Activated naive CD8-positive, alpha-beta T cell treated with anti-CD3 and anti-CD28 coated beads for 36 hours (primary cell): ENCODE measurements at places on chromosomes 5 and 9.

DNA sequence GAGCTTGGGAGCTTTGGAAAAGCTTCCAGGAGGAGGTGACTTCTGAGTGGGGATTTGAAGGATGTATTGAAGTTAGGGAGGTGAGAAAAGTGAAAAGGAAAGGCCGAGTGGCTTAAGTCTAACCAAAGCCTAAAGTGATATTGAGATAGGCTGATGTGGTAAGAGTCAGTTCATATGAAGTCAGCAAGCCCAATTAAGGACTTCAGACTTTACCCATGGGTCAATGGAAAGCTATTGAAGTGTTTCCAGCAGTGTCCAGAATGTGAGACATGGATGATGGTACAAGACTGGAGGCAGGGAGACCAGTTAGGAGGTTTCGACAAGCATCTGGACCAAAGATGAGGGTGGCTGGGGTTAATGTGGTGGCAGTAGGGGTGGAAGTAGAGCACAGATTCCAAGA lies 134.3 kb upstream of the WWC1 start:
- no peak for DNase-seq

GRCh38 chr5:138470322-138471051 lies 5.2 kb downstream of the EGR1 start:
- DNase-seq, result no peak

DNA sequence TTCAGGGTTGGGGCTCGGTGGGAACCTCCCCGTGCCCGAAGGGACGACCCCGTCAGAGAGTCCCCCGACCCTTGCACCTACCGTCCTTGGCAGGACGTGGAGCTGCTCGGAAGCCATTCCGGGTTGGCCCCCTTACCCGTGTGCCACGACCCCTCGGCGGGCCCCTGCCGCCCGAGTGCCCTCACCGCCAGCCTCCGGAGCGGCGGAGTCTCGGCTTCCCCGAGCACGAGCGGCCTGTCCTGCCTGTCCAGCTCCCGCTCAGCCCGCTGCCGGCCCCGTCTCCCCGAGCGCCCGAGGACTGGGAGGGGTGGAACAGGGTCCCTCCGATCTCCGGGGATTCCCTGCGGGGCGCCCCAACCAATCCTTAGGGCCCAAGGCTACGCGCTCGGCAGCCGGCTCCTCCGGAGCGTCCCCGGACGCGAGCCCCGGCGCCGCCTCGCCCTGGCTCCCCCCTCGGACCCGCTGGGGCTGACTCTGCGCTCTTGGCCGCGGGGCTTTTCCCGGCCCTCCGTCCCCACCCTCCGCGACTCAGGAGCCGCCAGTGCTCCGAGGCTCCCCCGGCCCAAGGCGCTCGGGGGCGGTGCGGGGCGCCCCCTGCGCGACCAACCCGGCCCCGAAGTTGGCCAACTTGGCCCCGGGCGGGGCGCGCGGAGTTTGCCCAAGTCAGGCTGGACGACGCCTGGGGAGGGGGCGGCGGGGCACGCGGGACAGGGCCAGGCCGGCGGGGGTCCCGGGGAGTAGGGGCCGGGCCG lies 654 bp downstream of the ADAMTS2 start:
- DNase-seq, result no peak

DNA sequence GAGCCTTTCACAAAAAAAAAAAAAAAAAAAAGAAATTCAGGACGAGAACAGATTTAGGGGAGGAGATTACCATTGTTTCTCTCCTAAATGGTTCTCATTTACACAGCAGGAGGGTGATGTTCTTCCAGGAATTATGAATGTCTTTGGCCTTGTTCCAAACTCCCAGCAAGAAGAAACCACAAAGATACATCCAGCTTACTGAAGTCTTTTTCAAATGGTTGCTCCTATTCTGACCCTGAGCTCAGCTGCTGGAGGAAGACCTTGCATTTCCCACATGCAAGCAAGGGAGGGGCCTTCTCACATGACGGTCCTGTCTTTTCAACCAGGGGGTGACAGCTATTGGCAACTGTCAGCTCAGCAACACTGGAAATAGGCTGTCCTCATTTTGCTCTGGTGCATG lies 203.0 kb upstream of the VLDLR start:
- no peak for DNase-seq

GRCh38 chr5:79070350-79070667 lies 742 bp downstream of the BHMT2 start:
- DNase-seq, result no peak

- no peak for DNase-seq
These were observed 2.9 kb downstream of the TGFBI start for GRCh38 chr5:136031711-136032110.

GRCh38 chr5:10218658-10219057 lies 31.0 kb downstream of the ATPSCKMT start:
- DNase-seq, result no peak

DNA sequence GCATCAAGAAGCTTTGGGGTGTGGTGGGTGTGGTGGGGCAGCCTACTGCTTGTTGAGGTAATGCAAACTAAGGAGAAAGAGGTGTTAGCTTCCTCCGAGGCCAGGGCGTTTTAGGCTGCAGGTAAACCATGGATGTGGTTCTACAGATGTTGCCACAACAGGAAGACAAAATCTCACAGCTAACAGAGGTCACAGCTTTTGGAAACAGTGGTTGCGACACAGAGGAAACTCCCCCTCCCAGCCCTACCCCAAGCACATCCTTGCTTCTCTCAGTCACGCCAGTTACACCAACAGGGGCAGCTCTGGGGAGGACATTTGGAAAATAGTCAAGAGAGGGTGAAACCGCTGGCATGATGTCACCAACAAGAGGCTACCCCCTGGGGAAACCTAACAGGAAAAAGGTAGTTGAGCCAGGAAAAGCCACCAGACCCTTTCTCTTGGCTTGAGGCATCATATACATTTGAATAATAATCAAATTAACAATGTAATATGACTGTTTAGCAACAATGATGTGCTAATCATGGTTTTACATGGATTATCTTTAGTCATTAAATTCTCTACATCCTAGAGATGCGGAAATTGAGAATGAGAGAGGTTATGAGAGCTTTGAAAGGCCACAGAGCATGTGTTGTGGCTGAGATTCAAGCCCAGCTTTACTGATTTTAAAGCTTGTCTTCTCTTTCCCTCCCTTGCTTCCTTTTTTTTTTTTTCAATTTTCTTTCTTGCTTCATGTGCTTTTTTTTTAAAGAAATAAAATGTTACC lies 82.2 kb upstream of the IL12B start:
- DNase-seq, result peak; percentile 79

- no peak for DNase-seq
These were observed 2.8 kb downstream of the CAMK2A start for GRCh38 chr5:150286820-150287219.

DNA sequence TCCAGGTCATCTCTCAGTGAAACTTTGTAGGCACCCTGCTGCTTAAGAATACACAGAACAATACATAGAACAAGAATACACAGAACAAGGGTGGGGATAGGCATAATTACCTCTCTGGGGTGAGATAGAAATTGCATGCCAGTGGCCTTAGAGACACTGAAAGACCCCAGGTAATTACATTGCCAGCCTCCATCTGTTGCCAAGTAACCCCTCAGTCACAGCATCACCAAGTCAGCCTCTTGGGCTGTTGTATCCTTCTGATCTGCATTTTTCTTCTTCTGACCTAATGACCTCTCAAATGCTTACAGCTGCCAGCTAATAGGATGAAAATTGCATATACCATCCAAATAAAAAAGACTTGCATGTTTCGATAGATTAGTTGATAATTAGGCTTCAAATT lies 167.7 kb downstream of the GRIA1 start:
- DNase-seq, result no peak

DNA sequence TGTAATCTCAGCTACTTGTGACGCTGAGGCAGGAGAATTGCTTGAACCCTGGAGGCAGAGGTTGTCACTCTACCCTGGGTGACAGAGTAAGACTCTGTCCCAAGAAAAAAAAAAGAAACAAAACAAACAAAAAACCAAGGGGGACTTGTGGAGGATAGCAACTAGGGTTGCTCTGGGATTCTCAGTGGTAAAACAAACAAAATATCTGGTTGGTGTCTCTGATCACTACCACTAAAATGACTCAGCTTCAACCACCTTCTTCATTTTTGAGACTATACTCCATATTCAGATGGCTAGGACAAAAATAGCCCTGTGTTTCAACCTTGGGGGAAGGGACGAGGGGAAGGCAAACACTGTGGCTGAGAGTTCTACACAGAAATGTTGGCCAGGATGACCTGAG lies 110.3 kb downstream of the ARRDC3 start:
- DNase-seq, result no peak

DNA sequence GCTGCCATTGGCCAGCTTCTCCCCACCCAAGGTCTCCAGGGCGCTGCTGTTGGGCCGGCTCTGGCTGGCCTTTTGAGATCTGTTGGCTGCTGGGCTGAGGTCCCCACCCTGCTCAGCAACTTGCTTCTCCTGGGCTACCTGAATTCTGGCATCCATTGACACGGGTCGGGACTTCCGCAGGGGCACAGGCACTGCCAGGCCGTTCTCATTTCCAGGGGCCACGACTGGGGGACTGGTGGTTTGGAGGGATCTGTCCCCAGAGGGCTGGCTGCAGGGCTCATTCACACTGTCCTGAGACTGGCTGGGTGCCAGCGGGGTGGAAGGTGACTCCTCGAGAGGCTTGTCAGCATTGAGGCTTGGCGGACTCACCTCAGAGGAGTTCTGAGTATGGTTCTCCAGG lies 87.1 kb upstream of the FBXW11 start:
- DNase-seq, result no peak

DNA sequence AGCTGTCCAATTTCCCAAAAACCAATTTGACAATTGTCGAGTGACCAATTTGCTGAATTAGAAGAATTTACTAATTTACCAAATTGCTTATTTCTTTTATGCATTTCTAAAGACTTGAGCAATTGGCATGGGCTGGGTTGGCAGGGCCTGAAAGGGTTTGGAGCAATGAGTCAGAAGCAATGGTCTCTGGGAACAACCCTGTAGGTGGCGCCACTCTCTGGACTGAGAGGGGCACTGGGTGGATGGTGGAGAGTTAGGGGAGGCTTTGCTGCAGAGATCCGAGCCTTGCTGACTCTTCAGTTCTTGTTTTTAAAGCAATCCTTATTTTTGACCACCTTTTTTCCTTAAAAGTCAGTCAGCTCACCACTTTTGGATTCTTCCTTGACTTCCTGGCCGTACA lies 71.5 kb upstream of the RPS23 start:
- peak; percentile 39 for DNase-seq

GRCh38 chr5:65481171-65481581 lies 544 bp downstream of the ADAMTS6 start:
- DNase-seq, result no peak

- no peak for DNase-seq
These were observed 134.9 kb downstream of the SLIT3 start for GRCh38 chr5:169166078-169166477.

GRCh38 chr5:152622628-152623027 lies 217.5 kb upstream of the NMUR2 start:
- DNase-seq, result no peak

DNA sequence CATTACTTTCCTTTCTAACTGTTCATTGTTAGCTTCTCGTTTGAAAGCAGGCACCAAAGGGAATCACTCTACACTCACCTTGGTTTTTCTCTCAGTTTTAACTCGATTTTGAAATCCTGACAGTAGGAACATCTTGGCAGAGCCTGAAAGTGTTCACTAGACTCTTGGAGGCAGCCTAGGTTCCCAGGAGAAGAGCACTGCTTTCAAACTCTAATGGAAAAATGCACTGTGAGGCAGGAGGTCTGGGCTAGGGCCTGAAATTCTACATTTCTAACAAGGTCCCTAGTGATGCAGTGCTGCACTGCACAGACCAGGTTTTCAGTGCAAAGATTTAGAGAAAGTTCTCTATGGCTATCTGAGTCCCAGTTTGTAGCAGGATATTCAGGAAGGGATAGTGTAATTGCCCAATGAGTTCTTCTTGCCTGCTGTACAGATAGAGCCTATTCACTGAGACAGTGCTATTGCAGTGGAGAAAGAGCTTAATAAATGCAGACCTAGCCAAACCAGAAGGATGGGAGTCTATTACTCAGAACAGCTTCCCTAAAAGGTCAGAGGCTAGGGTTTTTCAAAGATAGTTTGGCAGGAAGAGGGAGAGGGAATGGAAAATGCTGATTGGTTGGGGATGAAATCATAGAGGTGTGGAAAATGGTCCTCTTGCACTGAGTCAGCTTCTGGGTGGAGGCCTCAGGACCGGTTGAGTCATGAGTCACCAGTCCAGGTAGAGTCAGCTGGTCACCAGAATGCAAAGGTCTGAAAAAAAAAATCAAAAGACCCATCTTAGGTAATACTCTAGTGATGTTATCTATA lies 153.9 kb downstream of the GPBP1 start:
- DNase-seq, result peak; percentile 8

DNA sequence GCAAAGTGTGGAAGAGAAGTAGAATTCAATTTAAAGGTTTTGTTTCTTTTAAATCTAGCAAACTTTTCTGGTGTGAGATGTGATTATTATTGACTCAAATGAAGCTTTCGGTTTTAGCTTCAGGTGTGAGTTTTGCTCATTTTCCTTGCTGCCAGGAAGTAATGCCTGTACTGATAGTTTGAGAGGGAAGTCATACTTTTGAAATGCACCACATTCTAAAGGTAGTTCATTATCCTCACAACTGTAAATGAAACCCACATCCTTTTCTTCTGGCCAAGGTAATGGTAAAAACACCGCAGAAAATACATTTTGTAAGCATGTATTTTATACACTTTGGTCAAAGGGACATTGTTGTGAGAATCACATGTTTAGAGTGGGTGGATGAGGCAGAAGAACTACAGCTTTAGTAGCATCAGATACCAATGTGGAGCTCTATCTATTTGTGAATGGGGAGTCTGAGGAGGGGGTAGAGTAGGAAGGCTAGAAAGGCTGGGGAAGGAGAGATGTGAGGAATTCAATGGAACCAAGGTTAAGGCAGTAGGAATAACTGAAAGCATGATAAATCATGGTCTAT lies 167.0 kb upstream of the CDKN2B start:
- no peak for DNase-seq

- no peak for DNase-seq
These were observed 82.2 kb upstream of the SLCO6A1 start for GRCh38 chr5:102581011-102581410.

- DNase-seq, result no peak
These were observed 3.9 kb upstream of the BARX1 start for GRCh38 chr9:93958819-93959682.

DNA sequence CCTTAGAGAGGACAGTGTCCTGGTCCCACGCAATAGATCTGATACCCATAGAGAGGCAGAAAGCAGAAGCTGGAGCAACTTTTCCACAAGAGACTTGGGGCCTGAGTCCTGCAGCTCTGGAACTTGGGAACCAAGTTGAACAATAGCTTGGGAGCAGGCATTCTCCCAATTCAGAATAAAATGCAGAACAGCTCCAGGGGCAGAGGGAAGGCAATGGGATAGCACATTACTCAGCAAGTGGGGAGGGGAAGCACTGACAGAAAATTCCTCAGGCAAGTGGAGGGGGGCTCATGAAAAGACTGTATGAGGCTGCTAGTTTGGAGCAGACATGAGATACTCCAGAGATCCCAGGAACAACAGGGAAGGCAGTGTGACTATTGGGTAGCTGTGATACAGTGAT lies 513.6 kb downstream of the HINT1 start:
- DNase-seq, result no peak
